Femur (tissue), 1 donor: ENCODE measurements at places on chromosomes 6 and 20.
A peak's percentile ranks its signal among the peaks of the same experiment; 100 is the strongest.

- DNase-seq: no peak
Measured at GRCh38 chr20:46013829-46014516, 5.3 kb downstream of the MMP9 start.

GRCh38 chr6:161444464-161444863 is 170.6 kb upstream of the AGPAT4 start:
- peak; percentile 66 for DNase-seq

DNA sequence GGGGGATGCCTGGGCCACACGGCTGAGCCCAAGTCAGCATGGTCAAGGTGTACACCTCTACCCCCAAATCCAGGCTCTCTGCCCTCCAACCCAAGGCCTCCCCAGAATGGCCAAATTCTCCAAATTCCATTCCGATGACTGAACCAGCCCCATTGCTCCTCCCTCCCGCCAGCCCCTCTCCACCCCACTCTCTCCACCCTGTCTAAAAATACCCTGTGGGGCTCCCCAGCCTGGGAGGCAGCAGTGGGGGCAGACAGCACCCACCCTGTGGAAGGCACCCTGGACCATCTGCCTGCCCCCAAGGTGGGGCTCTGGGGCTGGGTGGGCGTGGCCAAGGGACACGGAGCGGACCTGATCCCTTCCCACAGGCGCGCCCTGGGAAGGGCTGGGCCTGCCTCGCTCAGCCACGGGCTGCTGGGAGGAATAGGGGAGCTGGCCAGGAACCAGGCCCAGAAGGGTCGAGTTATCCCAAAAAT is 11.4 kb downstream of the TEAD3 start:
- DNase-seq: no peak

DNA sequence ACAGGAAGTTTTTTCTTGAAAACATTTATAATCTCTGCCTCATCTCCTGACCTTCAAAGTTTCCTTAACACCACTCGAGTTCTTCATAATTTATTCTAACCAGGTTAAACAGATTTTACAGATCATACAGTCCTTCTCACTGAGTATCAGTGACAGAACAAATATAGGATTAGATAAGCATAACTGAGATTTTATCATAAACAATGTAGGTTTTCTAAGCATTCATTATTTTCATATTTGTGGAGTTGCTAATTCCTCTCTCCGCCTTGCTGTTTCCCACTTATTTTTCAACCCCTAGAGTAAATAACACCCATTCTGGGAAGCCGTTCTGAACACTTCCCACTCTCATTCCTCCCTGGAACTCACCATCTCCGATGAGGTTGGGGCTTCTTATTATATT is 229.9 kb downstream of the HACE1 start:
- no peak for DNase-seq

DNA sequence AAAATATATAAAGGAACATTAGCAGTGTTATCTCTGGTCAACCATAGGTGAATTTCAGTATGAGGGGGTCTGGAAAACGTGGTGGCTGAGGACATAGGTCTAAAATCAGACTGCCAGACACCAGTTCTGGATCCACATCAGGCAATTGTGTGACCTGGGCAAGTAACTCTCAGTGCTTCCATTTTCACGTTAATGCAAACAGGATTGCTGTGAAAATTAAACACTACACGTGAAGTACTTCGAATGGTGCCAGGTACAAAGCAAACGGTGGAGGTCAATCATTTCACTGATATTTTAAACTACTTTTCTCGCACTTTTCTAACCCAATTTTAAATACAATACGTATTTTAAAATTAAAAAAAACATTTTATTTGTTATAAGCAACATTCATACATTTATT is 315.7 kb downstream of the TRDN start:
- no peak for DNase-seq

- DNase-seq: no peak
Measured at GRCh38 chr6:22754061-22754460, 184.7 kb downstream of the HDGFL1 start.

- peak; percentile 34 for DNase-seq
Measured at GRCh38 chr20:8722277-8722928, 346.5 kb upstream of the PLCB4 start.

GRCh38 chr6:15299430-15300131 is 53.7 kb downstream of the JARID2 start:
- peak; percentile 57 for DNase-seq

- DNase-seq: no peak
Measured at GRCh38 chr20:36130390-36130789, 24.1 kb upstream of the EPB41L1 start.

- DNase-seq: no peak
Measured at GRCh38 chr6:31689249-31690110, 8.6 kb upstream of the LY6G5C start.

DNA sequence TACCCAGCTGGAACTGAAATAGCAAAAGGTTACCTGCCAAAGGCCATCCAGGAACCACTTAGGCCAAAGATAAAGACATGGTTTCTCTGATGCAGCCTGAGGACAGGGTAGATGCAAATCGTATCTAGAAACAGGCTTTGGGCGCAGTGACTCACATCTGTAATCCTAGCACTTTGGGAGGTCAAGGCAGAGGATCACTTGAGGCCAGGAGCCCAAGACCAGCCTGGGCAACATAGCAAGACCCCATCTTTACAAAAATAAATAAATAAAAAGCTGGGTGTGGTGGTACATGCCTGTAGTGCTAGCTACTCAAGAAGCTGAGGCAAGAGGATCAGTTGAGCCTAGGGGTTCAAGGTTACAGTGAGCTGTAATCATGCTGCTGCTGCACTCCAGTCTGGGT is 52.9 kb upstream of the RNF144B start:
- no peak for DNase-seq

DNA sequence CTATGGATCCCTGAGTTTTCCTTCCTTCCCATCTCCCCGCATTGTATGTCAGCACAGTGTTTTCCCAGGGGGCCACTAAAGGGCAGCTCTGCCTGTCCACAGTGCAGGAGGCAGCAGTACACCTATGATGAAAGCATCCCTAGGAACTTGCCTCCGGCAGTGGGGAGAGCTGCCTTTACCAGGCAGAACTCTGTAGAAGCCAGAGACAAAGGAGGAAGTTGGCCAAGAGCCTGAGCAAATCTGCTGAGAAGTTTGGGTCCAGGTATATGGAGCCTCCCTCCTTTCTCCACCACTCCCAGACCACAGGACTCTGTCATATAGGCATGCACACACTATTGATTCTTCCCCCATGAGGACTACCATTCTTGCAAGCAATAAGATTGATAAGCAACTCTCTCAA is 282.7 kb downstream of the TBC1D7 start:
- no peak for DNase-seq
